ENCODE measurements at places on chromosomes 11 and 22.

- no peak for DNase-seq
These were observed 712.6 kb downstream of the DLG2 start for GRCh38 chr11:84914511-84914910.

DNA sequence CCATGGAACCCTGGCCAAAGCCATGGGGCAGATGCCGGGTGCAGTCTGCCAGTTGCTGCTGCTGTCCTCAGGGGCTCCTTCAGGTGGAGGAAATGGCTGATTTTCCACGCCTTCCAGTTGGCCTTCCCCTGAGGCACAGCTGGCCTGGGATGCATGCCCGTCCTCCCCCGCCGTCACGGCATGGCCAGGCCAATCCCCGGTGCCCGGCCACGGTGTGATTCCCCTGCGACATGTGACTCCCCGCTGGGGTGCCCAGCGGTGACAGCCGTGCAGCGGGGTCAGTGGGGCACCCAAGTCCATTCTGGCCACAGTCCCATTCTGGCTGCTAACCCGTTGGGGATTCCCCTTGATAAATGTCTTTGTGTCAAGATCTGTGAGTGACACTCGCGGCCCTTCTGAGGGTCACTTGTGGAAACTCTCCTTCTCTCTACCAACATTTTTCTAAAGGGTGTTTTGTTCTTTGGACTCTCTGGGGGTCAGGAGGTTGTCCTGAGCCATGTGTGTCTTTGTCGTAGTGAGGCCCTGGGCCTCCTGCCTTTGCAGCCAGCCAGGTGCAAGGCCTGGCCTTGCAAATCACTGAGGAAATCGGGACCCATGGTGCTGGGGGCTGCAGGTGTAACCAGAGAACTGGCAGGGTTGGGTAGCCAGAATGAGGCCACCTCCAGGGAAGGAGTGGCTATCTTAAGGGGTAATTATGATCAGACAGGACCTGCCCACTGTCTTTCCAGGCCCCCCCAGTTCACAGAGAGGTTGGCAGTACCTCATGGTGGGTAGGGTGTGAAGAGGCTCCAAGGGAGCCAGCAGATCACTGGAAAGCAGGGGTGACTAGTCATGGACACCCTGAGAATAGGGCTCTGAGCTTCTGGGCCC lies 37.1 kb downstream of the KCNQ1OT1 start:
- no peak for DNase-seq

DNA sequence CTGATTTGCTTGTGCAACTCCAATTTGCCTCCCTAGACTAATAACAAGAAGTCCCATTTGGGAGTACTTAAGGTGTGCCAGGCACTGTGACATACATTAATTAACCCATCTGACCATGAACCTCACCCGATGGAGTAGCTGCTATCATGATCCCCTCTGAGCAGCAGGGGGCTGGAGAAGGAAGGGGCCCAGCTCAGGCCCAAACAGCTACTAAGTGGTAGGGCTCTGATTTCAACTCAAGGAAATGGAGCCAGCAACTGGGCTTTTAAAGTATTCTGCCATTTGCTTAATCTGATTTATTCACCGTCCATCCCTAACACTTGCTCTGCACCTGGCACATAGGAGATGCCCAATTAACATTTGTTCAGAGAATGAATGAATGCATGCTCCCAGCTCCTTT lies 1.2 kb downstream of the CRYBB1 start:
- no peak for DNase-seq

DNA sequence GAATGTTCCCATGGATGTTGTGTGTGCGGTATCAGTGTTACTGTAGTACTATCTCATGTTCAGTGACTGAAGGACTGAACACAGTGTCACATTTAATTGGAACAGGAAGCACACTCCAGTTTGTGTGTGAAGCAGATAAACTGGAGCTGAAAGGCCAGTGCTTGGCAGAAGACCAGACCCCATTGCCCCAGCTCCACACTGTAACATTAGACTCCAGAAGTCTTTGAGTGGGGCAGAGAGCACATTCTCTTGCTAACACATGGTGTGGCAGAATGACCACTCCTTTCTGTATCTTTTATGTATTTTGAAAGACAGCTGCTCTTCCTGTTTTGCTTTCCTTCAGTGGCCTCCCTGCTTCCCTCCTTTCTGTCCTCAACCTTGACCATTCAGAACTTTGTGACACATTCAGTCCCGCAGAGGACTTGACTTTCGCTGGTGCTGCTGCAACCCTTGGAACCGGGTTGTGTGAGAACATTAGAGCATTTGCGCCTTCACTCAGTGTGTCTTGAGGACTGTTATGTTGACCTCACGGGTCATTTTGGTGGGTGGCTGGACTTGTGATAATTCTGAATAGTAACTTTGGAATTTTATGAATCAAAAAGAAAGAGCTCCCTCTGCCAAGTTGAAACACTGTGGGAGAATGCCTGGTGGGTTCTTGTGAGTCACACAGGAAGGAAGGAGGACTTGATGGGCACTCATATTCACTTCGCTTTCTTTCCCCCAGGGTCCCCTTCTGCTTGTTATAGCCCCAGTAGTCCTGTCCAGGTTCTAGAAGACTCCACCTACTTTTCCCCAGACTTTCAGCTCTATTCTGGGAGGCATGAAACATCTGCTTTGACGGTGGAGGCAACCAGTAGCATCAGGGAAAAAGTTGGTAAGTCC lies 26.4 kb downstream of the AMOTL1 start:
- no peak for DNase-seq

- no peak for DNase-seq
These were observed 963.1 kb upstream of the FAT3 start for GRCh38 chr11:91261513-91261912.

GRCh38 chr11:128890216-128890542 lies 977 bp upstream of the KCNJ5 start:
- DNase-seq: no peak
